EL (cell line): ENCODE measurements at places on chromosomes 12 and 14.

DNA sequence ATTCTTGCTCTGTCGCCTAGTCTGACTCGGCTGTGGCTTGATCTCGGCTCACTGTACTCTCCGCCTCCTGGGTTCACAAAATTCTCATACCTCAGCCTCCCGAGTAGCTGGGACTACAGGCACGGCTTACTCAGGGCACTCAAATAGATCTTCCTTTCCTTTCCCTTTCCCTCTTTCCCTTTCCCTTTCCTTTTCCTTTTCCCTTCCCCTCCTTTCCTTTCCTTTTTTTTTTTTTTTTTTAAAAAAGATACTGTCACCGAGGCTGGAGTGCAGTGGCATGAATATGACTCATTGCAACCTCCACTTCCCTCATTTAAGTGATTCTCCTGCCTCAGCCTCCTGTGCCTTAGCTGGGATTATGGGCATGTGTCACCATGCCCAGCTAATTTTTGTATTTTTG lies 86.0 kb downstream of the AEBP2 start:
- peak; percentile 29 for DNase-seq

GRCh38 chr12:32811686-32812392 lies 56.1 kb upstream of the YARS2 start:
- no peak for DNase-seq

GRCh38 chr12:106106892-106107291 lies 31.9 kb downstream of the NUAK1 start:
- DNase-seq, result peak; percentile 71

DNA sequence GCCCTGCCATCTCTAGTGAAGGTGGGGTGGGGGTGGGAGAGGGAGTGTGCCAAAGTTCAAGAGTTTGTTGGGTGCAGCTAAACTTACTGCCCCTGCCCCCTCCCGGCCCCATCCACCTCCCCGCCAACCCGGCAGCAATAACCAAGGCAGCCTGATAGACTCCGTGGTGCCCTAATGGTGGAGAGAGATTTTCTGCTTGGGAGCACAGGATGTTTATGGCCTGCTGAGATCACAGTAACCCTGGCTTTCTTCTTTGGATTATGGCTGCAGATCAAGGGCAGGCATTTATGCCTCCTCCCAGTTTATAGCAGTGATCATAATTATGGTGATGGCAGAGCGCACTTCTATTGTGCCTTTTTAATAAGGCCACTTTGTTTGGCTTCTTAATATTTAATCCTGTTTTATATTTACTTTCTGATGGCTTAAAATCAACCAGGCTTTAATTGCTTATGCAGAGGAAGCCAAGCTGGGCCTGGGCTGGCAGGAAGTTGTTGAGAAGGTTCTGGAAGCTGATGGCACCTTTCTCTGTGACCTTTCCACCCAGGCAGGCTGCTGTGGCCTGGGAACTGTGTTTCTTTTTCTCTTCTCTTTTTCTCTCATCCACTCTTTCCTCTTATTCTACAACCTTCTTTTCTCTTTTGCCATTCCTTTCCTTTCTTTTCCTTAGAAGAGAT lies 256.8 kb upstream of the FKBP4 start:
- no peak for DNase-seq

- DNase-seq, result peak; percentile 5
Measured at GRCh38 chr12:27682534-27682933, 13.7 kb upstream of the REP15 start.

- DNase-seq, result no peak
Measured at GRCh38 chr14:54637270-54638134, 70.6 kb downstream of the SAMD4A start.

DNA sequence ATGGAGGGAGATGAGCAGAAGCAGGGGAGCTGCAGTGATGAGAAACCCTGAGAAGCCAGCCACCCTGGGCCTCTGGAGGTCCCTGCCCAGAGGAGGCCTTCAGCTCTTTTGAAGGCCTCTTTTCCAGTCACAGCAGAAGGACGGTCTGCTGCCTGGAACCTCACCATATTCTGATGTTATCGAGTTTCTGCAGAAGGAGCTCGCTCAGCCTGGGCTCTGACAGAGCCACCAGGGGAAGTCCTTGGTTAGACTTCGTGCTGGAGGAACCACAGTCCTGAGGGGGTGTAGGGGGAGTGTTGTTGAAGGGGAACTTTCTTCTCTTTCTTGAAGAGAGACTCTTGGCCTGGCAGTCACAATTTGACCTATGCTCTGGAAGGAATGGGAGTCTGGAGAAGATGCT lies 25.1 kb upstream of the BATF start:
- DNase-seq, result no peak

GRCh38 chr12:85468356-85469157 lies 188.5 kb downstream of the ALX1 start:
- peak; percentile 58 for DNase-seq

DNA sequence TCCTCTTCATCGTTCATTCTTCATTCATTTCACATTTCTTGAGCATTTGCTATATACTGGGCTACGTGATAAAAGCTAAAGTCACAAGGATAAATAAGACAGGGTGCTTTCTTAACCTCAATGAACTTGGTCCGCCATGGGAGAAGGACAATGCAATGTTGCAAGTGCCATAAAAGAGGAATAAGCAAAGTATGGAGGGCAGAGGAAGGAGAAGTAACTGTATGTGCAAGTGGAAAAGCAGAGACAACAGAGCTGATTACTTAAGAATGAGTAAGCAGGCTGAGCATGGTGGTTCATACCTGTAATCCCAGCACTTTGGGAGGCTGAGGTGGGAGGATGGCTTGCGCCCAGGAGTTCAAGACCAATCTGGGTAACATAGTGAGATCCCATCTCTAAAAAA lies 14.4 kb downstream of the AREL1 start:
- no peak for DNase-seq

GRCh38 chr12:42511656-42512055 lies 77.9 kb downstream of the PRICKLE1 start:
- no peak for DNase-seq

DNA sequence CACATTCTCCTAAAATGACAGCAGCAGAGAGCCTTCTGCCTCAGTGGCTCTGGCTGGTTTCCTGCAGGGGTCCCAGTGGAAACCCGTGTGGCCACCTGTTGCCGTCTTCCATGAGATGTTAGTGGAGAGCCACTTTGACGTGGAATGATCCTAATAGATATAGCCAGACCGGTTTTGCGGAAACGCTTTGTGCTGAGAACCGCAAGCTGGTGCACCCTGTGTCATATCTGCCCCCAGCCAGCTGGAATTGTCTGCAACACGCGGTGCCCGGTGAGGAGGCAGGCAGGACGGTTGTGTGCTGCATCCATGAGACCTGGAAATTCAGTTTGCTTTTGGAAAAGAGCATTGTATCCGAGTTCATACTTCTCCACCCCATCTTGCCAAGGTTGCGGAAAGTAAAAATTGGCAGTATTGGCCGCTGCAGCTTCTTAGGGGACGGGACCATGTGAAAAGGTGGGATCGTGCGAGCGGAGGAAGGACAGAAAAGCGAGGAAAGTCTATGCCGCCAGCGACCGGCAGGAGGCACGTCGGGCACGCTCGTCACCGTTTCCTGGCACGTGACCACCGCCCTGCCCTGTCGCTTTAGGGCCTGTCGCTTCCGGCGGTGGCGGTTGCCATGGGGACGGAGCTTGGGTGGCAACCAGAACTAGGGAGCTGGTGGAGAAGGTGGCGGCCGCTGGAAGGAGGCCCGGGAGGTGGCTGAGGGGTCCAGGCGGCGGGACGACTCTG lies at the start of gene CFAP251:
Gene CFAP251, plus strand, starts transcription at position 643 of the 729 bp plus-strand sequence. CDS start 2,714 bp downstream, outside the sequence.
- peak; percentile 64 for DNase-seq

DNA sequence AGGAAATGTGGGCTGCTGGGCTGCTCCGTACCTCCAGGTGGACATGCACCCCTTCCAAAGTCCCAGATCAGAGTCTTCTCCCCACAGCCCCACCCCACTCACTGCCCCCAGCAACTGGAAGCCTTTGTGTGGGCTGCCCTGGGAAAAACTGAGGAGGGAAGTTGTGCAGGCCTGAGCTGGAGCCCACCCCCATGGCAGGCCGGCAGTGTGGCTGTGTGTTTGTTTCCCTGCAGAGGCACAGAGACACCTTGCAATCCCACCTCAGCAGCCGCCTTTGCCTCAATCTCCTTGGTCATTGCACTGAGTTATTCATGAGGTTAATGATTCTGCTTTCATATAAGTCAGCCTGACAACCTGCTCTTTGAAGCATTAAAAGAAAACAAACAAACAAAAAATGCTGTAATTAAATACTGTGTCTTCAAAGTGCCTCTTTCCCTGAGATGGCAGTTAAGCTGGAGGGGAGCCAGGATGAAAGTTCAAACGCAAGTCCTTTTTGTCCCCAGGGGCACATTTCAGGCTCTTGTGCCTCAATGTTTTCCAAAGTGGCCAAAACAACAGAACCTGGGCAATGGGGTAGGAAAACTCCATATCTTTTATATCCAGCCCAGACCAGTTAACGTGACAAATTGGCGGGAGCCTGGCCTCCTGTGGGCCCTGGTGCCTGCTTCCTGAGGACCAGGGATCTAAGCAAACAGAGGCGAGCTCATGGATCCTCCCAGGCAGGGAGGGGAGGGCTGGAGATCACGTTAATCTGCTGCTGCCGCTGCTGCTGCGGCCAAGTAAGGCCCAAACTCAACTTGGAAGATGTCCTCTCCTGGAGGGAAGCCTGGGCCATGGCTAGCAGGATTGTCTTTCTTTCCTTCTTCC lies 51.9 kb upstream of the TSPAN11 start:
- DNase-seq, result no peak

- DNase-seq, result no peak
Measured at GRCh38 chr14:32703183-32703621, 235.5 kb upstream of the NPAS3 start.
